ENCODE measurements at places on chromosomes 6 and 20.
A peak's percentile ranks its signal among the peaks of the same experiment; 100 is the strongest.

DNA sequence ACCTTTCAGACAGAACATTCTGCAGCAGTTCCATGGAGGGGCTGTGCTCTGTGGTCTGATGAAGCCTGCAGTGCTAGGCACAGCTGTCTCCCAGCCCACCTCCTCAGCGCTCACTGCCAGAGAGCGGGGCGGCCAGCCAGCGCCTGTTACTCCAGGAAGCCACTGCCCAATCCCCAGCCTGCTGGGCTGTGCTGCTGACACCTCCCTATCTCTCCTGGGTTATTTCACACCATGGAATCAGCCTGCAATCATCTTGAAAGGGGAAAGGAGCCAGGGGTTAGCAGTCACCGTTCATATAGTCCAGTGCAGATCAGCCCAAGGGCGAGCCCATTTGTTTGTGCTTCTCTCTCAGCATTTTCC, 46.3 kb upstream of the NHSL1 start:
- no peak for DNase-seq

GRCh38 chr6:137150072-137150471, 23.4 kb downstream of the IL22RA2 start:
- peak; percentile 12 for DNase-seq

- DNase-seq = no peak
Observed at GRCh38 chr20:40572251-40572650, 116.8 kb downstream of the MAFB start.

DNA sequence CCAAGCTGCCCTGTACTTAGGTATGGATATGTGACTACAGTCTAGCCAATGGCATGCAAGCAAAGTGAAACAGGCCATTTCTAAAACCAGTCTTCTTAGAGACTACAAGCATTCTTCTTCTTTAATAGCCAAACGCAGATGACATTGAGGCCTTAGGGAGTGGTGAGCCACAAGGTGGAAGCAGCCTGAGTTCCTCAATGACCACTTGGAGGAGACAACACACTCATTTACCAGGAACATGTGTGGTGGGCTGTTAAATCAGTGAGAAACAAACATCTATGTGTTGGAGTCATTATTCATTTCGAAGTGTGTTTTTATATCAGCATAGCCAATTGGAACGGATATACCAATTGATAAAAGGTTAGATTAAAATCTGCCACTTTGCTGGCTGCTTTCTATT, 122.0 kb downstream of the GFRAL start:
- no peak for DNase-seq

DNA sequence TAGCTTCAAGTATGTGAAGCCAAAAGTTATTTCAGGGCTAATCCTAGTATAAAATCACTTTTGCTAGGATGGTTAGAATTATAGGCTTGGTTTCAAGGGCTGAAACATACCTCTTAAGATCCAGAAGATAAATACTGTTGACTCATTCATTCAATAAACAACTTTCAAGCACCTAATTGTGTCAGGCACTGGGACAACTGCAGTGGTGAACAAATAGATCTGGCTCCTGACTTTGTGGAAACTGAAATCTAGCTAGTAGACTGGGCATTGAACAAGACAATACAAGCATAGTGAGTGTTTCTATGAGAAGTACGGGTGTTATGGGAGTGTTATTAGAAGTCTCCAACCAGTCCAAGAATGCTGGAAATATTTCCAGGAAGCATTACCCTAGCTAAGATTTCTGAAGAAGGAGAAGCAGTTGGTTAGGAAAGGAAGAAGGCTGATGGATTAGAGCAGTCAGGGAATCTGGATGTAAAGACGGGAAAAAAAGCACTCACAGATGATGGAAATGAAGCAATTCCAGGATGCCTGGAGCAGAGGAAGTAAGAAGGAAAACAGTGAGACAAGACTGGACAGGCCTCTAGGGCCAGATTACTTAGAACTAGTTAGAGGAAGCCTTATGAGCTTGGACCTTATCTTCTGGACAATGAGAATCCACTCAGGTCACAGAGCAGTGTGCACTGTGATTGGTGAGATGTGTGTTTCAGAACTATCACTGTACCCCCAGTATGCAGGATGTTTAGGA, 132.6 kb upstream of the RAB32 start:
- no peak for DNase-seq

DNA sequence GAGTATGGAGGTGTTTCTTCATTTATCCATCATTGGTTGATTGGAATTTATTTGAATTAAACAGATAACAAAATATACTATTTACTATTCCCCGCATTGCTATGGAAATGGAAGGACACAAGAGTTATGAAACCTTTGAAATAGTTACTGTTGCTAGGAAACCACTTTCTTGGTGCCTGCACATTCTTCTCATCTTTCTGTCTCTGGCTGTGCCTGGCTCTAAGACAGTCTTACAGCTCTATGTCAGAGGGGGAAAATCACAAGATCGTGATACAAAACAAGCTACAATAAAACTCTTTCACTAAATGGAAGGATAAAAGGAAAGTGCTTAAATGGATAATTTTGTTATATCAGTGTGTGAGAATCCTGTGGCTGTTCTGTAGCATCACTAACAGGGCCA, 453.0 kb downstream of the LMBRD1 start:
- DNase-seq = no peak

DNA sequence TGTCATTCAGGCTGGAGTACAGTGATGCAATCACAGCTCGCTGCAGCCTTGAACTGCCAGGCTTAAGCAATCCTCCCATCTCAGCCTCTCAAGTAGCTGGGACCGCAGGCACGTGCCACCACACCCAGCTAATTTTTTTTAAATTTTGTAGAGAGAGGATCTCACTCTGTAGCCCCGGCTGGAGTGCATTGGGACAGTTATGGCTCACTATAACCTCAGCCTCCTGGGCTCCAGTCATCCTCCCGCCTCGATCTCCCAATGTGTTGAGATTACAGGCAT, 86.5 kb downstream of the SERAC1 start:
- DNase-seq = no peak

- DNase-seq = no peak
Observed at GRCh38 chr20:62355878-62356588, 11.1 kb downstream of the LAMA5 start.

DNA sequence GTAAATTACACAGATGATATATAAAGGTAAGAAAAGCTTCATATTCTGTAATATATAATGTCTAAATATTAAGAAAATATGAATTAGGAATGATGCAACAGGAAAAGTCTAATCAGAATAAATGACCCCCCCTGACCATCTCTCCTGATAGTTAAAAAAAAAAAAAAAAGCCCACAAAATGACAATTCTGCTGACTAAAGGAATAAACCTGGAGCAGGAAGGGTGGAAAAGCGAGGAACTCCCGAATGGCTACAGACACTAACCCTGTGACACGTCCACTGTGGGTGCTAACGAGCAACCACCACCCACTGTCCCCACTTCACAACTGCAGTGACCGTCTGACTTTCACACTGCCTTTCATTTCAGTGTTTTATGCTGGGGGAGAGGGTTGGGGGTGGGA, 67.6 kb upstream of the FOXQ1 start:
- no peak for DNase-seq

DNA sequence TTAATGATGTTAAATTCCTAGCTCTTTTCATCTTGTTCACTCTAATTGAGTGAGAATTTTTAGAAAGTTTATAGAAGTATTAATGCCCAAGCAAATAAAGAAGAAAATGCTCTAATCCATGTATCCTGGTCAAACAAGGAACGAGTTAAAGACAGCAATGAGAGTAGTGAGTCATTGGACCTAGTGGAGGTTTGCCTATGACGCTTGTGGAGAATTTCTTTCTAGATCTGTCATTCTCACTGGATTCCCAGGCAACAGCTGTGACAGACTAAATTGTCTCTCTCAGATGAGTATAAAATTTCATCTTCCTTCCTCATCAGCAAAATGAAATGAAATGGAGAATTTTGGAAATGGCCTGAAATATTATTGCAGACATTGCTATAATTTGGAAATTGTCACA, 127.9 kb downstream of the COL19A1 start:
- DNase-seq = no peak

GRCh38 chr6:138007014-138007472, 100.2 kb downstream of the PERP start:
- peak; percentile 53 for DNase-seq

DNA sequence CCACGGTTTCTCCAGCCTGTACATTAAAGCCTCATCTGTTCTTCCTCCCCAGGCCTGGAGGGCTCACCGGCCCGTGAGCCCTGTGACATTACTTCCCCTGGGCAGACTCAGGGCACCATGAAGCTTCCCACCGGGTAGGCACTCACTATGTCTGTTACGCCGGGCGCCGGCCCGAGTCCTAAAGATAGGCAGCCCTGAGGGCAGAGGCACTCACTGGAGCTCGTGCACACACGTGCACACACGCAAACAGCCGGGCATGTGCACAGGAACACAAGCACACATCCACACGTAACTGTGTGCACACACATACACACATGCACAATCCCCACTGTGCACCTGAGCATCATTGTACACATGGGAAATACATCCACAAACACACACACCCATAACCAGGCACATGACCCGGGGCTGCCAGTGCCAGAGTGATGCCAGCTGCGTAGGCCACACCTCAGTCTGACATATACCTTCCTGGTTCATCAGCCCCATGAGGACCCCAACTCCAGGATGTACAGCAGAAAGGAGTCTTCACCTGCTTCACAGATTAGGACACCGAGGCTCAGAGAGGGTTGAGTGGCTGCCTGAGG, 83.7 kb downstream of the YTHDF1 start:
- no peak for DNase-seq

DNA sequence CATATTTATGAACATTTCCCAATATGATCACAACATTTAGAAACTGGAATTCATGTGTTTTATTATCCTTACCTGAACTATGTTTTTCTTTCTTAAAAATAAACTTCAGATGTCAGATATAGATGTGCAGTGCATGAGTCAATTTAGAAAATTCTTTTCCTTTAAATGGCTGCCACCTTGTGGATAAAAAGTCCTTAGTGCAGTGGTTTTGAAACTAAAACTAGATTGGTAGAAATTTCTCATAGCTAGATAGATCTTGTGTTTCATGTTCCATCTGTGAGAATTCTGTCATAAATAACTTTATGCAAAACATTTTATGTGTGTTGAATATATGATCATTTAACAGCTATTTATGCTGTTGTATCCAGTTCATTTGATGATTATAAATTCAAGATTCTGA, 134.9 kb downstream of the KLHL32 start:
- DNase-seq = peak; percentile 53

DNA sequence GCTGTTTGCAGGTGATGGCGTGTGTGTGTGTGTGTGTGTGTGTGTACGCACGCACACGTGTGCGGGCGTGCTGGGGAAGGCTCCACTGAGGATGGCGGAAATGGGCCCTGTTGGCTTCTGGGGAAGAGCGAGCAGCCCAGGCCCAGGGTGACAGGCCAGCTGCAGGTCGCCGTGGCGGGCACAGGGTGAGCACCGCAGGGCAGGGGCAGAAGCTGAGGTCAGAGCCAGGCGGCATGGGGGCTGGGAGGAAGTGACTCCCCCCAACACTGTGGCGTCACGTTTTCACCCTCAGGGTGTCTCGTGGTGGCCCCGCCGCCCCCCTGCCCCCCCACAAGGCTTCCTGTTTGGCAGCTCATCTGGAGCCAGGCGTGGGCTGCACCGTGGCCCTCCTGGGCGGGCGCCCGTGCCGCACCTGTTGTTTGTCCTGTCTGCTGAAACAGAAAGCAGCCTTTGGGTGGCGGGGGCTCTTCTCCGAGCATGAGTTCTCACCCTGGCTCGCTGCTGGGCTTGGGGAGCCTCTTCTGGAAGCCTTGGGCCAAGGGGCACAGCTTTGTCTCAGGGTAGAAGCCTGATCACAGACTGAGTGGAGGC, 7.1 kb downstream of the RBM38 start:
- peak; percentile 89 for DNase-seq

DNA sequence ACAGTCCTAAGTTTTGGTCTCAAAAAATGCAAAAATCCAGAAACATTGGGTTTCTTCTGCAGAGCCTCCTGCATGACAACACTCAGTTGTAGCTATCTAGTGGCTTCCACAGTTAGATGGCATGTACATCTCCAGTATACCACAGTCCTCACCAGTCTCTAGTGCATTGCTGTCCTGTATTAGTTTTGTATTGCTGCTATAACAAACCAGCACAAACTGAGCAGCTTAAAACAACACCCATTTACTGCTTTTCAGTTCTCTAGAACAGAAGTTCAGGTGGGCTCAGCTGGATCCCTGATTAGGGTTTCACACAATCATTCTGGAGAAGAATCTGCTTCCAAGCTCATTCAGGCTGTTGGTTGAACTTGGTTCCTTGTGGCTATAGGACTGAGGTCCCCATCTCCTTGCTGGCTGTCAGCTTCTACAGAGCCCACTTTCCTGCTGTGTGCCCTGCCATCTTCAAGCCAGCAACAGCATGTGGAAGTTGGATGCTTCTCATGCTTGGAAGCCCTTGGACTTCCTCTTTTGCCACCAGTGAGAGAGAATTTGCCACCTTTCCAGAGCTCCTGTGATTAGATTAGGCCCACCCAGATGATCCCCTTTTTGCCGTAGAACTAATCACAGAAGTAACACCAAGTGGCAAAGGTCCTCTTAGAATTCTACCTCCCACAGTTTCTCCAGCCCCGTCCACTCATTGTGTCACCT, 48.9 kb upstream of the TBC1D7 start:
- no peak for DNase-seq

DNA sequence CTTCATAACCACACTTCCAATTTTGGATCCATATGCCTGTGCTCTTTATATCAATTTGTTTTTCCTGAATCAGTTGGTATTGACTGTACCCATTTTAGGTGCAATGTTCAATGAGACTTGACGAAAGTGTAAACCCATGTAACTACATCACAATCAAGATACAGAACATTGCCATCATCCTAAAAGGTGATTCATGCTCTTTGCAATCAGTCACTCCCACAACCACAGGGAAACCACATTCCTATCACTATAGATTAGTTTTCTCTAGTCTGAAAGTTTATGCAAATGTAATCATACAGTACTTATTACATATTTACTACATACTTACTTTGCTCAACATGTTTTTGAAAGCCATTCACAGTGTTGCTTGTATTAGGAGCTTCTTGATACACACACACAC, 167.4 kb downstream of the ADGRG6 start:
- no peak for DNase-seq

DNA sequence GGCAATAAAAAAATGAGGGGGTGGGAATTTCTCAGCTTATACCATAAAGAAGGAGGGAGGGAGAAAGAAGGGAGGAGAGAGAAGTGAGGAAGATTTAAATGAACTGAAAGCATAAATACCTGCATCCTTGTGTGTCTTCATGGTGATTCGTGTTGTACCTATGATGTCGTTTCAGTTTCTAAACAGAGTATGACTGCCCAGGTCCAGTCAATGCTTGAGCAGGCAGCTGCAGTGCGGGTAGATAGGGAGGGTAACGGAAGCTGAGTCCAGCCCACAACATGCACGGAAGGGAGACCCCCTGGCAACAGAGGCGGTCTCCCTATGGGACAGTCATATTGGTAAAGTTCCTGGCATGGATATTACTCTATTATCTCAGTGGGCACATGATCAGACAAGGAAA, 184.5 kb downstream of the KIF16B start:
- peak; percentile 28 for DNase-seq

Measured in GM20000 (cell line).